ENCODE measurements at places on chromosomes 6 and 20.

- DNase-seq, result no peak
Measured at GRCh38 chr6:165985806-165986299, 181.8 kb downstream of the TBXT start.

DNA sequence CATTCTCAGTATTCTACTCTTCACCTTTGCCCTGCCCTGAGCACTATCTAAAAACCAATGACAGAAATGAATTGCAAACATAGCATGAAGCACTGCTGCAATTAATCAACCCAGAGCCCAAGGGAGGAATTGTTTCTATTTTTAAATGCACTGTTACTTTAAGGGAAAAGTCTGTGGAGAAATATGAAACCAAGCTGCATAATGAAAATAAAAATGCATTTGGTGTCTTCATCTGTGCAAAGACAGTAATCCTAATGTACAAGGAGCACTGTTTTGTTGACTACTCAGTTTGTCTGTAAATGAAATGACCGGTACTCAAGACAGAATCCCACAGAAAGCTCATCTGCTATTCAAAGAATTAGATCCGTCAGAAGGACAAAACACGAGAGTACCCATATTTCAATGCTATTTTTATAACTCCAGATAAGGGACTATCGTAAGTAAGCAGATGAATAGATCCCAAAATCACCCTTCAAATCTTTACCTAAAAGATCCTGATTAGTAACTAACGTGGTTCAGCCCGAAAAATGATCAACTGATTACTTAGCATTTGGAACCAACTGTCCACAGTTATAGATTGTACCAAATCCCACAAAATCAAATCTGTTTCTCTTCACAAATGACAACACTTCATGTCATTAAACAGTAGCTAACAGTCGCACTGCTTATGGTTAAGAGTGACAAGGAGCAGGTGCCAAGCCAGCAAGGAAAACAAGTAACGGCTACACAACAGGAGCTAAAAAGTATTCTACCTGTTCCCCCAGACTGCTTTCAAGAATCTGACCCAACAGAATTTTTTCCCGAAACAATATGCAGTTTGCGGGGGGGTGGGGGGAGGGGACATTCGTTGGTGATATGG is 2.4 kb downstream of the KIF13A start:
- DNase-seq, result no peak

DNA sequence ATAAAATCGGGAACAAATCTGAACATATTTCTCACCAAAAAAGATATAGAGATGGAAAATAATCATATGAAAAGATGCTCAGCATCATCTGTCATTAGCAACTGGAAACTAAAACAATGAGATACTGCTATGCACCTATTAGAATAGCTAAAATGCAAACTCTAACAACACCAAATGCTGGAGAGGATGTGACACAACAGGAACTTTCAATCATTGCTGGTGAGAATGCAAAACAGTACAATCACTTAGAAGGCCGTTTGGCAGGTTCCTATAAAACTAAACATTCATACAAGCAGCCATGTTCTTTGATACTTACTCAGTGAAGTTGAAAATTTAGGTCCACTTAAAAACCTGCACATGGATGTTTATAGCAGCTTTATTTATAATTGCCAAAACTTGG is 67.0 kb downstream of the FAM50B start:
- no peak for DNase-seq

DNA sequence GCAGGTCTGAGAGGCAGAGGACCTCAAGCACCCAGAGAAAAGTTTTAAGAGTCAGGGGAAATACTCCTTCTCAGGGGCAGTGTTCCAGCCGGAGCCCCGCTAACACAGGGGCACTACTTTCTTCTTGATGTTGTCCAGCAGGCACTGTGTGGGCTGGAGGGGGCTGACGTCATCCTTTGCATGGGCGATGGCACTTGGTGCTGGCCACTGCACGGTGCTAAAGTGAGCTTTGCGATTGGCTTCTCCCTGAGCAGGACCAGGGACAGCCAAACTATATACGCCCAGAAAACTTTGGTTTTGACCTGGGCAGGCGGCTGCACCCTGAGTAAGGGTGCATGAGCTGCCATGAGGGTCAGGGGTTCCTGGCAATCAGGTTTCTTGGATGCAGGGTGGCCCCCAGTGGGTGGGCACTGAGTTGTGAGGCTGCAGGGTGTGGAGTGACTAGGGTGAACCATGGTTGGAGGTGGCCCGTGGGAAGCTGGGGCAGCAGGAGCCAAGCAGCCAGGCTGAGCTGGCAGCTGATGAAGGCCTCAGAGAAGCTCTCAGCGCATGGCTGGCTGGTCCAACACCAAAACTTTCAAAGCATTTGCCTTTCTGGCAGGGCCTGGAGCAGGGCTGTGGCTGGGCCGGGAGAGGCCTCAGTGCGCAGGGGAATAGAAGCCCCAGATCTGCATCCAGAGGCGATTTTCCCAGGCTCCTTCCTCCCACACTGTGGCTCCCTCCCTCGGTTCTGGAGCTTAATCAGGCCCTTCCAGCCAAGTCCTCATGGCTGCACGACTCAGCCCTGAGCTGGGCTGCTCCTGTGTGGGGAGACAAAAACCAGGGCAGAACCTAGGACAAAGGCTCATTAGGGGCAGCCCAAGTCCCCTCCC is 18.3 kb downstream of the MRPS18A start:
- no peak for DNase-seq

- no peak for DNase-seq
Measured at GRCh38 chr6:139395891-139396301, 21.4 kb upstream of the CITED2 start.

DNA sequence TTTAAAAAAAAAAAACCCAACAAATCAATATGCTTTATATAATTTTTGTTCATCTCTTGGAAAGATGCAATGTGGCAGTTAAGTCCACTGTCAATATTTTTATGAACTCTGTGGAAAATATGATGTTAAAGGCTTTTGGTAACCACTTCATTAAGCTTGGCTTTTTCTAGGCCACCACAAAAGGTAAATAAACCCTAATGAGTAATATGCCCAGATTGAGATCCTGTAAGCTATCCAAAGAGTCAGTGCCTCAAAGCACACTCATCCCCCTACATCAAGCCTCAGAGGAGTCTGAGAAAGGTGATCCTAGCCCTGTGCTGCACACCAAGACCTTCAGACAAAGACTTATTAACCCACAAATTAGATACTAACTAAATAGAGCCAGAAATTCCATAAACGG is 121.1 kb downstream of the CDC5L start:
- no peak for DNase-seq

DNA sequence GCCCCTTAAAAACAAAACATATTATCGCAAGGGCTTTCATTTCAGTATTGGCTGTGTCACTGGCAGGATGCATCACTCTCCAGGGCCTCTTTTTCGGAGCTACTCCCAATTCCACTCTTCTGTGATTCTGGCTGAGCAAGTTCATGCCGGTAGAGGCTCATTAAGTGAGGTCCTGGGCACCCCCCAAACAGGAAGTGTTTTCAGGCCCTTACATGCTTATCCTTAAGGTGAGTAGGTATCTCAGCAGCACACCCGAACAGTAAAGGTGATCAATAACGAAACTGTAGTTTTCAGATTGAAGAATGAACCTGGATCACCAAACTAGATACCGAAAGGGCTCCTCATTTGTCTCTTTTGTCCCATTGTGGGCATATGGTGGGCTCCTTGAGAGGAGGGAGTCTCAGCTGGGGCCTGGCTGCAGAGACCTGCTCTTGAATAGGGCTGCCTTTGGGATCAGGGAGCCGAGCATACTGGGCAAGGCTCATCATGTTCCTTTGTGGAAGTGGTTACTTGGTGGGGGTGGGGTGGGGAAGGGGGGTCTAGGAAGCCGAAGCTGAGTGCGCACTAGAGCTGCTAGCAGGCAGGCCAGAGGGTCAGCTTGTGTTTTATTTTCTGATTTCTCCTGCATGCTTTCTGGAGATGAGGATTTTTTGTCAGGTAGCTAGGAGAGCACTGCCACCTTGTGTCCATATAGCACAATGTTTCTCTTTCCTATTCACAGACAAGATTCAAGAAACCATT is 65.2 kb downstream of the CDS2 start:
- DNase-seq, result no peak

DNA sequence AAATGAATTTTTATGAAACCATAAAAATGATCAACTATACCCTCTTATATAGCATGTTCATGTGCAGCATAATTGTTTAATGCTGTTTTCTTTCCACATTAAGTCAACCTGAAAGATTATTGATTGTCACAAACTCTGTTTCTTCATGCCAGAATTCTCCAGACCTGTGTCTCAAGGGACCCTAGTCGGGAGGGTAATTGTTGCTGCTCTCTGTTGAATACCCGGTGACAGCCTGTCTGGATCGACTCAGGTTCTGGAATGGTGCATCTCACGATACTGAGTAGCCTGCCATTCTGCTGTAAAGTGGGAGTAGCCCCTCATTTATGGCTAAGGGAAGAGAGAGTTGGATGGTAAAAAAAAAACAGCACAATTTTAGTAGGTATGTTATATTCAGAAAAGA is 449.9 kb upstream of the SOX4 start:
- DNase-seq, result no peak
